ENCODE measurements at places on chromosomes 2 and 18.

GRCh38 chr2:215899141-215900074 is 113.9 kb downstream of the MREG start:
- no peak for DNase-seq

GRCh38 chr2:191304939-191305875 is 60.0 kb downstream of the MYO1B start:
- no peak for DNase-seq

- DNase-seq: no peak
Measured at GRCh38 chr2:85802354-85803103, 48.7 kb downstream of the ATOH8 start.

- no peak for DNase-seq
Measured at GRCh38 chr18:50644807-50645206, 84.9 kb downstream of the MAPK4 start.

DNA sequence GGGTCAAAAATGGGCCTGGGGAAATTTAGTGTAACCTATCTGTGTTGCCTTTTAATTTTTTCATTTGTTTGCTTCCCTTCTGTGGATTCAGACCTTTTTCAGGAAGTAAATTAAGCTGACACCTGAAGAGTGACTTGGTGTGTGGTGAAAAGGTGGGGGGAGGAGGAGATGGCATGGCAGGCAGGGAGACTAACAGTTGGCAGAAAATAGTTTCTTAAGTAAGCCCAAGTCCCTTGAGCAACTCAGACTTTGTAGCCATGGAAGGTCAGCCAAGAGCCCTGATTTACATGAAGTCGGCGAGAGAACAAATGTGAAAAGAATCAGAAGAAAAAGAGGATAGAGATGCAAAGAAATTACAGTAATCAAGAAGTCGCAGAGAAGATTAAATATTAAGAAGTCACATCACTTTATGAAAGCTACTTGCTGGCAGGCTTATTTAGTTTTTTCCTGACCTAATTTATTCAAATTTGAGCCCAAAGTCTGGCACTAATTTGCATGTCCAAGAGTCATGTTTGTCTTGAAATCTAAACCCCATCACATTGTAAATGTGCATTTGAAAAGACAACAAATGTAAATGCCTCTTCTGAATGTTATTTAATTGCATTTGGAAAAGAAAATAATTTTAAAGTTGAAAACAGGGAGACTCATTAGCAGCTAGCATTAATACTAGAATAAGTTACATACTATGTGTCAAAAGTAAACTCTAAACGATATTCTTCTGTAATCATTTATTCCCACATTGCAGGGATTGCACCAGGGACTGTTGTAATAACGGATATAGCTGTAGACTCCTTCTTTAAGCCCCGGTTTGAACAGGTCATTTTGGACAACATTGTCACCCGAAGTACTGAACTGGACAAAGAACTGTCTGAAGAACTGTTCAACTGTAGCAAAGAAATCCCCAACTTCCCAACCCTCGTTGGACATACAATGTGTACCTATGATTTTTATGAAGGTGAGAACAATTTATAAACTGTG is 19.3 kb downstream of the UPP2 start:
- no peak for DNase-seq

DNA sequence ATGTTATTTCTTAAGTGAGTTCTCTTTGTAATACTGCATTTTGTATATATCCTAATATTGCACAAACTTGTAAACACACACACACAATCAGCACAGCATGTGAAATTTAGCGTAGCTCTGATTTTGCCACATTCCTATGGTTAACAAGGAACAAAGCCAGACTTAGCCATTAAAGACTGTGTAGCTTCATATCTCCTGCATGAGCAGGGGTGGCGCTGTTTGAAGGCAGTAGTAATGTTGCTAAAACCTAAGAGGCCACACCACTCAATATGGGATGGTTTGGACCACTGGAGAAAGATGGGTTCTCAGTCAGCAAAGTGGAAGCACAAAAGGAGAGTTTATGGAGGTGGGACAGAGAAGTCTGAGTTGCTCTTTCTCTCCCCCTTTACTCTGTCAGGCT is 61.1 kb upstream of the RND3 start:
- DNase-seq: no peak

DNA sequence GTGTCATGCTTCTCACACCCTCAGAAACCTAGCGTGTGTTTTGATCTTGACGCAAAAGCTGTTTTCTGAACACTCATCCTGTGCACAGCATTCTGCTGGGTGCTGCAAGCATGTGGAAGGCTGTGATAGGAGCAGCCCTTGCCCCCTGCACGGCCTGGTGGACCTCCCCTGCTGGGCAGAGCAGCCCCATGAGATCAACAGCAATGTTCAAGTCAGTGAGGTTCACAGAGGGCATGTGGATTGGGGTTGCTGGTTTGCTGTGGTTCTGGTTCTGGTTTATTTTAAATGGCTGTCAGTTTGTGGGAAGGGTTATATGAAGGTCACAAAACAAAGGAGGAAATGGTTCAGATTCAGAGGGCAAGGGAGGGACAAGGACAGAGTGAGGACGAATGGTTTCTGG is 71.3 kb downstream of the SOWAHC start:
- no peak for DNase-seq

DNA sequence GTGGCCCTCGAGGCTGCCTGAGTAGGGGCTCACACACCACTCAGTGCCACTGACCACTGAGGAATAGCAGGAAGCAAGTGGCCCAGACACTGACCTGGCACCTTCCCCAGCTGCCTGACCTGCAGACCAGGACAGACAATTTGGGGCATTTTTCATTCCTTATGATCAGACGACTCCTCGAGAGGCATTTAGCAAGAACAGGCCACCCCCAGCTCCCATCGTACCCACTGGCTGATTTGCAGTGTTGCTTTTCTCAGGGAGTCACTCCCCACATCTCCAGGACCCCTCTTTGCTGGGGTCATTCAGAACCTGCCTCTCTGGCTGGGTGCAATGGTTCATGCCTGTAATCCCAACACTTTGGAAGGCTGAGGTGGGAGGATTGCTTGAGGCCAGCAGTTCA is 185.7 kb downstream of the HAUS1 start:
- DNase-seq: no peak

DNA sequence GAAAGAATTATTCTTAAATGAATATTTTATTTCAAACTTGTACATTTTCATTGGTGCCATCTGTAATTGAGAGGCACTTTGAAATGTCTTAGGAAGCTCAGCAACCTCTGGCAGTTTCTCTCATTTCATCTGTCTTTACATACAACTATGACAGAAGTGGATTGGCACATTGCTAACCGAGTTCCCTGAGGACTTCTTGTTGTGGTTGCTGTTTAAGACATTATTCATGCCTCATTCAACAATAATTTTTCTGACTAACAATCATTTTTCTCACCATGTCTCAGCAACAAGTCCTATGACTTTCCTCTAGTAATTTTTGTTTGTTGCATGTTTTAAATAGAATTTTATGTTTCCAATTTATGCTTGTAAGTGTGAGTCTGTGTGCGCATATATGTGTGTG is 284.0 kb upstream of the CWC22 start:
- DNase-seq: no peak

- no peak for DNase-seq
Measured at GRCh38 chr18:67319109-67319508, 197.4 kb downstream of the DSEL start.

GRCh38 chr18:3170441-3171161 is 49.2 kb downstream of the MYOM1 start:
- no peak for DNase-seq

- DNase-seq: no peak
Measured at GRCh38 chr2:138700716-138701115, 79.5 kb downstream of the NXPH2 start.

- DNase-seq: peak; percentile 60
Measured at GRCh38 chr2:9769171-9770005, 73.9 kb upstream of the TAF1B start.

DNA sequence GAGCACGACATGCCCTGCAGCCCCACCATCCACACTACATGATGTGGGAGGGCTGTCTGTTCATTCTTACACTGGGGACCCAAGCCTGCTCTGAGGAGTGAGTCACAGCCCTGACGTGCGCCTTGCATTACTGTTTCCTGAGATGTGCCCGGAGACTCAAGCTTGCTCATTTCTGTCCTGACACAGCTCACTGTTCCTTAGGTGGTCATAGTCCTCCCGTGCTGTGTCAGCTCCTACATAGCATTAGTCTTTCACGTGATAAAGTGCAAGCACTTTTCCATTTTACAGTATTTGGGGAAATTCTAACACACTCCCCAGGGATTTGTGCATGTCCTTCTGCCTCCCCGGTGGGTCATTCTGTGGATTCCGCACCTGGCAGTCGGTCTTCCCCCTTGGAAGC is 46.2 kb upstream of the TRIM43B start:
- peak; percentile 48 for DNase-seq

- DNase-seq: no peak
Measured at GRCh38 chr2:100589527-100589926, 26.7 kb downstream of the PDCL3 start.

DNA sequence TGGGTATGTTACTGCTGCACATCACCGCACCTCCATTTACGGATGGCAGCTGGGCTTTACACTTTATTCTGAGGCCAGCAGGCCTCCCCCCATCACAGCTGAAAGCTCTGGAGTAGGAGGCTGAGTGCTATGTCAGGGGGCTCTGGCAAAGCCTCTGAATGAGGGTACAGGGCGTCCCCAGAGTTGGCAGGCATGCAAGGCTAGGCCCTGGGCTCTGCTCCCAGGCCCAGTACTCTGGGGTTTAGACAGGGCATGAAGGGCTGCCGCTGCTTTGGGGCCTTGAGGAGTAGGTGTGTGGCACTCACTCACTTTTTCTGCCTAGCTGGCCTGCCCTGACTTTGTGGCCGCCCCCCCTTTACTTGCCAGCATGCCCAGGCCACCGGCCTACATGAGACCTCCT is 90.8 kb downstream of the WDSUB1 start:
- DNase-seq: no peak

DNA sequence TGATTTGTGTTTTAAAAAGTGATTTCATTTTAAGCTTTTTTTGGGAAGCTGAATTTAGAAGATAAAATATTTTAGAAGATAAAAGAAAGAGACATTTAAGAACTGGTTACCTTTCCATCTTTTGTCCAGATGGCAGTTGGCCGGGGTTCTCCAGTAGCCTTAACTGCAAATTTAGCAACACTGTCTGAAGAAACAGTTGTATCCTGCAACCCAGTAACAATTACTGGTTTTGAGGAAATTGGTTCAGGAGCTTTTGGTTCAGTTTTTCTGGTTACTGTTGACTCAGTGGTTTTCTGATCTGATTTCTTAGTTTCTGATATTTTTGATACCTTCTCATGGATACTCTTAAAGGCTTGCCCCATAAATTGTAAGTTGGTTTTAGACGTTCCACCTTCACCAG is 49.9 kb downstream of the PLEKHA3 start:
- DNase-seq: no peak

- DNase-seq: no peak
Measured at GRCh38 chr2:240256704-240257637, 116.5 kb upstream of the OTOS start.

DNA sequence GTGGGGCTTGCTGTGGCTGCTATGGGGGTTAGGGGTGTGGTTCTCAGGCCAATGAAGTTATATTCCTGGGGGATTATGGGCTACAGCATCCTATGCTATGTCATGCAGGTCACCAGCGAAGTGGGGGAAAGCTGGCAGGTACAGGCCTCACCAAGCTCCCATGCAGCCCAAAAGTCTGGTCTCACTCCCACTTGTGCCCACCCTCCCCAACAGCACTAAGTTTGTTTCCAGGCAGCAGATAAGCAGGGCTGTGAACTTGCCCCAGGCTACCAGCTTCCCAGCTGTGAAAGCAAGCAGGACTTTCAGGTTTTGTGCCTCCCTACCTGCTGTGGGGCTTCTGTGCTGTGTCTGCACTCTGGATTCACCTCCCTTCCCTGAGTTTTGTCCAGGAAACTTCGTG is 469.7 kb downstream of the CPS1 start:
- DNase-seq: no peak

DNA sequence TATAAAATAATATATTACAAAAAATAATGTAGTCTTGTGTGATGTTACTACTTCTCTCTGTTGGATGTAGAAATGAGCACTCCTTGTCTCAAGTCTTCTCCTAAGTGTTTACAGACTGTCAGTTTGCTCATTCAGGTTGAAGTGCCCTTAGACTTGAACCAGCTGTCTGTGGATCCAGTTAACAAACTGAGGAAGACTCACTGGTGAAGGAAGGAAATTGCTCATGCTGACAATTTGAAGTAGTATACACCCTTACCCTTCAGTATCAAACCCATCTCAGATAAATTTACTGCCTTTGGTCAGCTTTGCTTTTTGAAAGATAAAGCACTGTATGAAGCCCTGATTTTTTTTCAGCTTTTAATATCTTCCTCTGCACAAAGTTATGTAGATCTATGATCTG is 854.2 kb upstream of the ZEB2 start:
- no peak for DNase-seq

All from GM06990 (cell line).